GM12878 (cell line): ENCODE measurements at places on chromosomes 4 and X. TPM values are rescaled to one million over a fixed set of nuclear protein-coding genes. Genes with fewer than 3 reads are reported as not detected.
A peak's percentile ranks its signal among the peaks of the same experiment; 100 is the strongest.

- peaks cover 2% of the 10 kb centered on the region; the same call in 1 of the 2 replicates for H3K27me3 ChIP-seq
- H3K27ac ChIP-seq = no peak within 1 kb of the TSS
- no peaks in the 10 kb centered on the region for H3K36me3 ChIP-seq
Observed at GRCh38 chr4:74364652-74365491, at the start of gene EREG. TSS of gene EREG (plus strand) at chr4:74365145. CDS start at chr4:74365309, 164 bp downstream.

DNA sequence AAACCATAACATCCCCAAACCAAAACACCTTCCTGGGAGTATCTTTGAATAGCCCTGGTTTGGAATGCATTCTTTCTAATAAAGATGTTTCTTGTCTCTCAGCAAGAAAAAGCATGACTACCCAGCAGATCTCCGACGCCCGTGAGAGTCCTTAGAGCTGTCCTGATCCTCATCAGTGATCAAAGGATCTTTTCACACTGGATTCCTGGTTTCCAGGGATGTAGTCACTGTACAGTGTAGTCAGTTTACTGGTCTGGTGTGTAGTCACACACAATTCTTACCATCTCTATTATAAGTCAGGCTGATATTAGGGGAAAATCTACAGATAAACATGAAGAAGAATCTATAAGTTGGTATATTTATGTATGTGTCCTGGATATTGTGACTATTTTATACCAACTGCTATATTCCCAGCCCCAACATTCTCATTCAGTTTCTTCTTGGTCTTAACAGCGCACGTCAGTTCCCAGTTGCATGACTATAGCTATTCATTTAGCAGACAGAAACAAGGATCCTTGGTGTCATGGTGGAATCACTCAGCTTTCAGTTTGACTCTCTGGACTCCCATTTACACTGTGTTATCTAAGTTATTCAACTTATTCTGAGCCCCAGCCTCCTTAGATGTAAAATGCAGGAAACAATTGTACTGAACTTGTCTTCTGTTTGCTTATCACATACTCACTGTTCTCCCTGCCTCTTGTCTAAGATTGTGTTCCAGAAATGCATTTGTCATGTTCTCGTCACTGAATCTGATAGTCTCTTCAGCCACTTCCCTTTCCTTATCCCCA is 68.3 kb downstream of the SLIT2 start:
- no peaks in the 10 kb centered on the region for H3K4me1 ChIP-seq
- H3K27ac ChIP-seq = no peak overlapping the region
- no peak for DNase-seq
- no peak overlapping the region for H3K4me3 ChIP-seq

DNA sequence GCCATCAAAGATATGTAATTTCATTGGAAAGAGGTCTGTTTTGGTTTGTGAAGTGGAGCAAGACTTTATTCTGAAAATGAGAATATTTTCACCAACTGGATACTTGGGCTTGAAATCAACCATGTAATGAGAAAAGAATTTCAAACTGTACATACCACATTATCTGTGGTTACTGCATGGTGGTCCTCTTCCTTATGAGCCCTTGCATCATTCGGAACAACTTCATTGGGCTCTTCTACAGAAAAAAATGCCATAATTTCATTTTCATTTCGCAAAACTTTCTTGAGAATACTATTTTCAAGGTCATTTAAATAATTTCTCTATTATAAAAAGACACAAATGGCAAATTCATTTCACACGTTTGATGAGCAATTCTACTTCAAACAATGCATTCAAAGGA is 148.6 kb upstream of the RPS6KA6 start:
- no peak overlapping the region for H3K4me3 ChIP-seq
- no peak overlapping the region for H3K27ac ChIP-seq
- no peak for DNase-seq
- no peaks in the 10 kb centered on the region for H3K4me1 ChIP-seq
- no peaks in the 10 kb centered on the region for H3K27me3 ChIP-seq

DNA sequence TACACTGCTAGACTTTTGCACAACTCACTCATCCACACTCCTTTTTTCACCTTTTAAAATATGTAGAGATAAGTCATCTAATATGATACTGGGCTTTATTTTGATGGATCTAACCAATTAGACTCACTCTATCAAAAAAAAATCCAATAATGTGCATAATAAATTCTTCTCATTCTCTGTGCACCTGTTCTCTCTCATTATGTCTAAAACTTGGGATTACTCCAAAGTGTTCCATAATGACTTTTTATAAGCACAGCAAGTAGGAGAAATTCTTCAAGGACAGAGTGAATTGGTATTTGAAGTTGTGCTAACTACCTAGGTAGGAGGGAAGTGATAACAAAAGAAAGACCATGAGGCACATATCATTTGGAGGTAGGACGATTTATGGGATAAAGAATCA is 1438.8 kb downstream of the PCDH7 start:
- DNase-seq = no peak
- no peak overlapping the region for H3K4me3 ChIP-seq
- no peaks in the 10 kb centered on the region for H3K36me3 ChIP-seq
- no peak overlapping the region for H3K27ac ChIP-seq
- no peaks in the 10 kb centered on the region for H3K4me1 ChIP-seq
- H3K27me3 ChIP-seq = no peaks in the 10 kb centered on the region

GRCh38 chr4:159205466-159205865 is 102.6 kb downstream of the RAPGEF2 start:
- H3K27me3 ChIP-seq = no peaks in the 10 kb centered on the region
- DNase-seq = no peak
- no peaks in the 10 kb centered on the region for H3K36me3 ChIP-seq
- no peak overlapping the region for H3K27ac ChIP-seq

DNA sequence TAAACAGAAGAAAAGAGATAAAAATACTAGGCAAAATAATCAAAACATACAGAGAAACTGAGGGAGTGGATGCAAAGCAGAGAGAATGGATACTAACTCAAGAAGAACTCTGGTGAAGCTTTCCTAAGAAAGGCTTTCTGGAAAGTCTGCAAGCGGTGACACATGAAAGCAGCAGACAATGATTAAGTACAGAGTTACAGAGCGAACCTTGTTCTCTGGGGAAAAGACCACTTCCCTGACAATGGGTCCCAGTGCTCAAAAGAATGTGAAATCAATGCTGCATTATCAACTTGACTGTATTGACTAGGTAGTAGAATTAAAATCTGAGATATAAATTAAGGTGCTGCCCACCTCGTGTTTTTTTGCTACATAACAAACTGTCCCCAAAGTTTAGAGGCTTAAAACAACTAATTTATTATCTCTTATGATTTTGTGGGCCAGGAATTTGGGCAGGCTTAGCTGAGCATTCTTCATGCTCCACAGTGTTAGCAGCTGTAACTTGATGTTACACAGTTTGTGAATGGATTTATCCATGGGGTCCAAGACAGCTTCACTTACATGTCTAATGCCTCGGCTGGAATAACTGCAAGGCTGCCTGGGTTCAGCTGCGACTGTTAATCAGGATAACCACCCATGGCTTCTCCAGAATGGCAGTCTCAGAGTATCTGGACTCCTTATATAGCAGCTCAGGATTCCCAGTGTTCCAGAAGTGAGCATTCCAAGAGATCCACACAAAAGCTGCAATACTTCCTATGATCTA is 106.9 kb upstream of the INPP4B start:
- no peak overlapping the region for H3K27ac ChIP-seq
- no peak overlapping the region for H3K4me3 ChIP-seq
- no peaks in the 10 kb centered on the region for H3K27me3 ChIP-seq

DNA sequence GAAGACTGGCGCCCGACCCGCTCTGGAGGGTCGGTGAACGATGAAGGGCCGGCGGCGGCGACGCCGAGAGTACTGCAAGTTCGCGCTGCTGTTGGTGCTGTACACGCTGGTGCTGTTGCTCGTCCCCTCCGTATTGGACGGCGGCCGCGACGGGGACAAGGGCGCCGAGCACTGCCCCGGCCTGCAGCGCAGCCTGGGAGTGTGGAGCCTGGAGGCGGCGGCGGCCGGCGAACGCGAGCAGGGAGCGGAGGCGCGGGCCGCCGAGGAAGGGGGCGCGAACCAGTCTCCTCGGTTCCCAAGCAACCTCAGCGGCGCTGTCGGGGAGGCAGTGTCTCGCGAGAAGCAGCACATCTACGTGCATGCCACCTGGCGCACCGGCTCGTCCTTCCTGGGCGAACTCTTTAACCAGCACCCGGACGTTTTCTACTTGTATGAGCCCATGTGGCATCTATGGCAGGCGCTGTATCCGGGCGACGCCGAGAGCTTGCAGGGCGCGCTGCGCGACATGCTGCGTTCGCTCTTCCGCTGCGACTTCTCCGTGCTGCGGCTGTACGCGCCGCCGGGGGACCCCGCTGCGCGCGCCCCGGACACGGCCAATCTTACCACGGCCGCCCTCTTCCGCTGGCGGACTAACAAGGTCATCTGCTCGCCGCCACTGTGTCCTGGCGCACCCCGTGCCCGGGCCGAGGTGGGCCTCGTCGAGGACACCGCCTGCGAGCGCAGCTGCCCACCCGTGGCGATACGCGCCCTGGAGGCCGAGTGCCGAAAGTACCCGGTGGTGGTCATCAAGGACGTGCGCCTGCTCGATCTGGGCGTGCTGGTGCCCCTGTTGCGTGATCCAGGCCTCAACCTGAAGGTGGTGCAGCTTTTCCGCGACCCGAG is 568 bp downstream of the CHST7 start:
- H3K27me3 ChIP-seq = no peaks in the 10 kb centered on the region
- peak overlapping the region; percentile 69 for H3K4me3 ChIP-seq
- H3K36me3 ChIP-seq = no peaks in the 10 kb centered on the region
- peaks cover 22% of the 10 kb centered on the region for H3K4me1 ChIP-seq
- H3K27ac ChIP-seq = peak overlapping the region; percentile 80

Gene DCAF8L2
- not detected in 2 replicates for total RNA-seq

Gene TRIML2
- not detected in 2 replicates for total RNA-seq

- H3K27me3 ChIP-seq = peaks cover 3% of the 10 kb centered on the region
- no peak overlapping the region for H3K4me3 ChIP-seq
- H3K4me1 ChIP-seq = no peaks in the 10 kb centered on the region
- H3K36me3 ChIP-seq = no peaks in the 10 kb centered on the region
Observed at GRCh38 chr4:173469622-173470021, 60.4 kb downstream of the HAND2 start.

Gene LONRF3
- 0.10 and 0.16 TPM in 2 replicates for total RNA-seq

DNA sequence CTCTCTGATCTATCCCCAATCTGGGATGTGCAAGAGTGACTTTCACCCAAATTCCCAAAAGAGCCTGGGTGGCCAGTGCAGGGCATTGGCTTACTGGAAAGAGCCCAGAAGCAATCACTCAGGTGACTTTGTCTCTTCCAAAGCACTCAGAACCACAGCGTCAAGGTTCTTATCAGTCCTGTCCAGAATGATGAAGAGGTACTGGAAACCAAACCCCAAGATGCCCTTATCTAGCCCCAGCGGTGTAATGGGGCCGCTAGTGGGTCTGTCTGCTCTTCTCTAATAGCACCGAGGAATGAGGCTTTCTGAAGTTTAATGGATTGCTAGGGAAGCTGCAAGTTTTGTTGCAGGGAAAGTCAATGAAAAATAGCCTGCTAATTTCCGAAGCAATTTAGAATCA is 21.6 kb downstream of the CLNK start:
- H3K27ac ChIP-seq = no peak overlapping the region
- peaks cover 2% of the 10 kb centered on the region for H3K36me3 ChIP-seq
- no peak overlapping the region for H3K4me3 ChIP-seq
- no peak for DNase-seq

- H3K4me1 ChIP-seq = no peaks in the 10 kb centered on the region
- H3K27ac ChIP-seq = no peak overlapping the region
- peaks cover 4% of the 10 kb centered on the region; the same call in 1 of the 2 replicates for H3K36me3 ChIP-seq
- no peak overlapping the region for H3K4me3 ChIP-seq
Observed at GRCh38 chr4:1382776-1383727, 23.2 kb downstream of the NKX1-1 start.

DNA sequence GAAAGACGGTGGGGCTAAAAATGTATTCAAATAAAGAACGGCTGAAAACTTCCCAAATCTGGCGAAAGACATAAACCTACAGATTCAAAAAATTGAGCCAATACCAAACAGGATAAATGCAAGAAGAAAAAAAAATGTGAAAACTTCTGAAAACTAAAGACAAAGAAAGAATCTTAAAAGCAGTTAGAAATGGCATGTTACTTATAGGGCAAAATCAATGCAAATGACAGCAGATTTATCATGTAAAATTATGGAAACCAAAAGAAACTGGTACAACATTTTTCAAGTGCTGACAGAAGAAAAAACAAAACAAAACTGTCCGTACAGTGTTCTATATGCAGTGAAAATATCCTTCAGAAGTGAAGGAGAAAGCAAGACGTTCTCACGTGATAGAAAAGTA is 239.0 kb downstream of the PDGFC start:
- no peaks in the 10 kb centered on the region for H3K27me3 ChIP-seq
- H3K4me3 ChIP-seq = no peak overlapping the region
- no peaks in the 10 kb centered on the region for H3K36me3 ChIP-seq
- H3K4me1 ChIP-seq = no peaks in the 10 kb centered on the region
- no peak overlapping the region for H3K27ac ChIP-seq
- DNase-seq = no peak

GRCh38 chrX:153411988-153412574 is 809 bp downstream of the ZFP92 start:
- H3K27ac ChIP-seq = no peak overlapping the region
- no peaks in the 10 kb centered on the region for H3K27me3 ChIP-seq
- H3K4me1 ChIP-seq = no peaks in the 10 kb centered on the region
- no peaks in the 10 kb centered on the region for H3K36me3 ChIP-seq
- no peak for DNase-seq
- peak overlapping the region; percentile 71; the same call in 1 of the 2 replicates for H3K4me3 ChIP-seq

DNA sequence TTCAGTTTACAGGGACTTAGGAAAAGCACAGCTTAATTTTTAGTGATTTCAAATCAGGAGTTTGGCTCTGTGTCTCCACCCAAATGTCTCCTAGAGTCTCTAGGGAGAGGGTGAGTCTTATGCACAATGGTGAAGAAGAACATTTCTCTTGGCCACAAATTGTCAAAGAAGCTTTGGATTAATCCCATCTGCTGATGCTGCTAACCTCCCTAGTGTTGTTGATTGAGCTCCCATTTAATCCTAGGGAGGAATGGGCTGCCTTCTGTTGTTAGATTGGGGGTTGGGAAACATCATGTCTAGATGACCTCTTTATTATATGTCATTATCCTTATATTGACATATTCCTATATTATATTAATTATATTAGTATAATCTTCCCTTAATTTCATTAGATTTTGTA is 50.0 kb upstream of the PASD1 start:
- no peak overlapping the region for H3K27ac ChIP-seq
- H3K4me3 ChIP-seq = no peak overlapping the region
- no peak for DNase-seq
- no peaks in the 10 kb centered on the region for H3K27me3 ChIP-seq
- H3K36me3 ChIP-seq = no peaks in the 10 kb centered on the region
- H3K4me1 ChIP-seq = no peaks in the 10 kb centered on the region

- H3K27ac ChIP-seq = no peak overlapping the region
- no peaks in the 10 kb centered on the region for H3K27me3 ChIP-seq
- H3K4me1 ChIP-seq = no peaks in the 10 kb centered on the region
- no peak overlapping the region for H3K4me3 ChIP-seq
- no peak for DNase-seq
Observed at GRCh38 chr4:168143601-168144000, 51.3 kb downstream of the ANXA10 start.

GRCh38 chr4:186024637-186025407 is 44.1 kb upstream of the TLR3 start:
- H3K27me3 ChIP-seq = no peaks in the 10 kb centered on the region; the same call in none of the 2 replicates
- no peak overlapping the region for H3K27ac ChIP-seq
- no peaks in the 10 kb centered on the region for H3K36me3 ChIP-seq
- no peak overlapping the region for H3K4me3 ChIP-seq
- H3K4me1 ChIP-seq = no peaks in the 10 kb centered on the region
